ENCODE measurements at places on chromosomes 4 and X.

DNA sequence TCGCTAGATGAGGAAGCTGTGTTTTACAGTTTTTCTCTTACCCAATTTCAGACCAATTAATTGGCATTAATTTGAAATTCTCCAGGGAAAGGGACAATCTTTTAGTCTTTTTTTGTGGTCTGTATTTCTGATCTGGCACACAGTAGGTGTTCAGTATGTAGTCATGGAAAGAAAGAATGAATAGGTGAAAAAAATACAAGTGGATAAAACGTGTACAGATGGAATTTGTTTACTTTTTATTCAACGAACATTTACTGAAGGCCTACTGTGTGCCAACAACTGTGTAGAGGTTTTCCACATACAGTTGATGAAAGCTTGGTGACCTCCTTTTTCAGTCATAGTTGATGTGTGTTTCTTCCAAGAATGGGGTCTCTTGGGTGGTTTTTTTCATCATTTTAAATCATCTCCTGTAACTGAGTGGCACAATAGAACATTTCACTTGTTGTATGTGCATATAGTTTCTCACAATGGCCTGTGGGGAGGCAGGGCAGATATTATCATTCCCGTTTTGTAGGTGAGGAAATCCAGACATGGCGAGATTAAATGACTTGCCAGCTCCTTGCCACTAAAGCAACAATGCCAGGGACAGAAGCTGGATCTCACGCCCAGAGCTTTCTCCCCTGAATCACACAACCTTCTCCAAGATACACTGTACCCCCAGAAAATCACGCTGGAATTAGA lies 102.4 kb downstream of the CEP135 start:
- DNase-seq, result no peak

GRCh38 chrX:33339219-33339618 lies 127.9 kb upstream of the DMD start:
- DNase-seq, result no peak

DNA sequence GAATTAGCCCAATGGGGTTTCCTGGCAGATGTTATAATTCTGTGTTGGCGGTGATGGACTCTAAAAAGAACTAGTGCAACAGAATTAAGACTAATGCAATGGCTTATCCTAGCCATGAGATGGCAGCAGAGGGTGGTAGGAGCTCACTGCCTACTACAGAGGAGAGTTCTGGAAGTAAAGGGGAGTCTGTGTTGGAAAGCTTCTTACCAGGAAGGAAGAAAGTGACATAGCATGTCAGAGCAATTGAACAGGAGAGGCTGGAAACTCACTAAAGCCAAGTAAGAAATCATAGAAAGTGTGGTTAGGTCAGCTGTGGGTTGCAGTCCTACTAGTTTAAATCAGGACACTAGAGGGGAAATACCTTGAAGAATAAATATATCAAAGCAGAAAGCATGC lies 6.3 kb upstream of the TRPC5OS start:
- peak; percentile 6 for DNase-seq

- DNase-seq, result no peak
Observed at GRCh38 chr4:47577779-47578553, 92.9 kb downstream of the ATP10D start.

DNA sequence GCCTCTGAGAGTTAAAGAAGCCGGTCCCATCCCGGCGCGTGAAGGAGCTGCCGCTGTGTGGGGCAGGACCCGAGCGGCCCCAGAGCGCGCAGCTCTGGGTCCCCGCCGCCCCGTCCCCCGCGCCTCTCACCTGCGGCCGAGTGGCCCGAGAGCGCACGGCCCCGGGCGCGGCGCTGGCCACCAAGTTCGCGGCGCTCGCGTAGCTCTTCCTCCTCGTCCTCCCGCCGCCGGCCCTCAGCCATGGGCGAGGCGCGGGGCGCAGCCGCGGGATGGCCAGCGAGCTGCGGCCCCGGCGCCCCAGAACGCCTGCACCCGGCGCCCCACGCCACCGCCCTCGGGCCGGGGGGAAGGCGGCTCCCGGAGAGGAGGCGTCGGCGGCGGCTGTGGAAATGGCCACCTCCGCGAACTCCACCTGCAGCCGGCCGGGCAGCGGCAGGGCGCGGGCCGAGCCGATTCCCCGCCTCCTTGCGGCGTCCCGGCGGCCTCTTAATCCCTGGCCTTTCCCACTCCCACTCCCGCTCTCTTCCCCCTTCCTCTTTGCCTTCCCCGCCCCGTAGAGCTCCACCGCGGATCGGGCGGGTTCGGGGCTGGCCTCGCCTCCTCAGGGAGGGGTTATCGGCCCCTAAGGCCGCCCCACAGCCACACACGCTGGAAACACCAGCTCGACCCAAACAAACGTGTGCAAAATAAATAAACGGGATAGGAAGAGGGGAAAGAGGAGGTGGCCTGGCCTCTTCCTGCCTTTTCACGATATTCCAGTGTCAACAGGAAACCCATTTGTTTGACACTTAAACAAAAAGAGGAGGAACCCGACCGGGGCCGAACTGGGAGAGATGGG lies at the start of gene SH3D19:
Gene SH3D19, minus strand, starts transcription at position 495 of the 838 bp plus-strand sequence. Its CDS starts 253 bp downstream, at position 242.
- no peak for DNase-seq

- no peak for DNase-seq
Observed at GRCh38 chr4:137640156-137640837, 108.0 kb upstream of the PCDH18 start.

- DNase-seq, result no peak
Observed at GRCh38 chrX:132426695-132427281, 62.0 kb downstream of the MBNL3 start.
